ENCODE measurements at places on chromosomes 1 and 21. TPM values are rescaled to one million over a fixed set of nuclear protein-coding genes. Genes with fewer than 3 reads are reported as not detected.

DNA sequence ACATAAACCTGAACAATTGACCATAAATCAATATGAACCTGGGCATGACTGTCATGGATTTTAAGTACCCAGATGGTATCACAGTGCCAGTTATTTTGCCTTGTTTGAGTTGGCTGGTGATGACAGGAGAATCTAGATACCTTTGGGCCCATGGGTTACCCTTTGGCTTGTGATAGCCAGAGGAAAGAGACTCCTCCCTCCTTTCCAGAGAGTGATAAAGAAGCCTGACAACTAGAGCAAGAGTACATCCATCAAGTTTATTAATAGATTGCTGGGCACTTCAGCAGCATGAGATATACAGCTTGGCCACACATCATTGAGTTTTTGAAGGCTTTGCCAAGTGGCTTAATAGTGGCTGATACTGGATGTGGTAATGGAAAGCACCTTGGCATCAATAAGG, 6.6 kb upstream of the FMO3 start:
- no peaks in the 10 kb centered on the region for H3K36me3 ChIP-seq
- no peak for DNase-seq
- peaks cover 24% of the 10 kb centered on the region for H3K4me1 ChIP-seq
- H3K27me3 ChIP-seq, result no peaks in the 10 kb centered on the region
- H3K27ac ChIP-seq, result no peak overlapping the region

- no peak overlapping the region for H3K27ac ChIP-seq
- DNase-seq, result no peak
- no peaks in the 10 kb centered on the region for H3K36me3 ChIP-seq
- no peak overlapping the region for H3K4me3 ChIP-seq
Observed at GRCh38 chr1:208628022-208628914, 384.1 kb upstream of the PLXNA2 start.

DNA sequence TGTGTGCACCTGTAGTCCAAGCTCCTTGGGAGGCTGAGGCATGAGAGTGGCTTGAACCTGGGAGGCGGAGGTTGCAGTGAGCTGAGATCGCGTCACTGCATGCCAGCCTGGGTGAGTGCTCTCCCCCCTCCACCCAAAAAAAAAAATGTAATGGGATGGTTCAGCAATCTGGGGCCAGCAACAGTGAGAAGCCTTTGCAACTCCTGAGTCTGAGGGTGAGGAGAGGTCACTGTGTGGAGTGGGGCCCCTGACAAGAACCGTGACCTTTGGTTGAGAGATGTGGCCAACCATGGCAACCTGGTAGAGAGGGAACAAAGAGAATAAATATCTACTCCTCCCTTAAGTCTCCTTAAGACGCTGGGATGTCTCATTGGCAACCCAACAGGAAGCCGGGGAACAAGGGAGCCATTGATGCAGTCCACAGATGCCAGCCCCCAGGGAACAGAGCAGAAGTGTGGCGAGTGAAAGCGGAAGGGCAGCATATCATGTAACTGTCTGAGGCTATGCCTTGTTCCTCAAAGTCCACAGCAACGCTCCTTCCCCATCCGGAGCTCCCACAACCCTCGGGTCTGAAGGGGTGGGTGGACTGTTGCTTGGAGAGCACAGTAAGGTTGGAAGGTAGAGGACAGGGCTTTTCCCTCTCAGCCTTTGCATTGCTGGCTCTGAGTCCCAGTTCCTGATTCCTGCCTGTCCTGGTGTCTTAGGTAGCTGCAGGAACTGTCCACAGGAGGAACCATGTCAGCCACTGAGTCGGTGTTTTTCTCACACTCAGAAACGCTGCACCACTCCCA, 8.3 kb downstream of the TRNP1 start:
- no peaks in the 10 kb centered on the region for H3K36me3 ChIP-seq
- H3K4me1 ChIP-seq, result peaks cover 45% of the 10 kb centered on the region
- no peak for DNase-seq
- no peak overlapping the region for H3K27ac ChIP-seq
- H3K27me3 ChIP-seq, result no peaks in the 10 kb centered on the region

DNA sequence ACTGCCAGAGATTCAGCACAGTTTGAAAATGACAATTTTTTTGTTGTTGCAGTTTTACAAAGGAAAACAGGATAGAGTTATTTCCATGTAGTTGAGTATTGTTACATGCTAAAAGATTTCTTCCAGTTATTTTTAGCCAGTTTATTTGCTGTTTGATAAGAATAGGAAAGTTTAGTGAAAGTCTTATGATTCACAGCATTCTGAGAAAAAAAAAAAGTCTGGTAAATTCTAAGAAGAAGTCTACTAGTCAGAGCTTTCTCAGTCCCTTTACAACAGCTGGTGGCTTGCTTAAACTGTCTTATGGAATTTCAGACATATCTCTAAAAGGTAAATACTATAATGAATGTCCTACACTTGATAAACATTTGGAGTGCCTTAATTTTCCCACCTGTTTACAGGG, 341.7 kb downstream of the DSCAM start:
- DNase-seq, result no peak
- H3K27me3 ChIP-seq, result no peaks in the 10 kb centered on the region
- no peaks in the 10 kb centered on the region for H3K4me1 ChIP-seq
- H3K27ac ChIP-seq, result no peak overlapping the region

- no peak for DNase-seq
- no peaks in the 10 kb centered on the region for H3K4me1 ChIP-seq
- H3K27me3 ChIP-seq, result no peaks in the 10 kb centered on the region
- peak overlapping the region; percentile 13 for H3K27ac ChIP-seq
- H3K4me3 ChIP-seq, result no peak overlapping the region
Observed at GRCh38 chr21:29342363-29342957, 43.7 kb downstream of the BACH1 start.

DNA sequence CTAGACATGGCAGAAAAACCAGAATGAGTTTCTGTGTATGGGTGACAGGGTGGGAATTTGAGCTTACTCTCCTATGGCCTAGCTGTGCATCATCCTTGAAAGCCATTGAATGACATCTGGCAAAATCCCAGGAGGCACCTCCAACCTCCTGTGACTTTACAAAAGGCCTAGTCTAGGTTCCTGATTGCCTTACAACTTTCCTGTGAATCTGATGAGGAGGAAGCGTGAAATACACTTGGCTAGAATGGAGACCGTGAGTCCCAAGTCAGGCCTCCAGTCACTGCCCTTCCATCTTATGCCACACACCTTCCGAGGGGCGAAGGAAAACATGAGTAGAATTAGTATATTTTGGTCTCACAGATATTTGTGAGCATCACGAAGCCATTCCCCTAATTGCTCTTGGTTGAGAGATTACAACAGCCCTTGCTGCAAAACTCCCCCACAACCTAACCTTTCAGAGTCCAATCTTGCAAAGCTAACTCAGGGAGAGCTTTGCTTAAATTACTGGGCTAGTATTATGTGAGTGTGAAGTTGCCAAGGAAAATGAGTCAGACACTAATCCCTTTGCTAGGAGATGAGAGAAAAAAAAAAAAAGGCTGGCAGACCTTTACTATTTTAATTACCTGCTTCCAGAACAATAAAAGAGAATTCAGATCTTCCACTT, 36.3 kb upstream of the PAXBP1 start:
- no peaks in the 10 kb centered on the region for H3K36me3 ChIP-seq
- H3K4me1 ChIP-seq, result no peaks in the 10 kb centered on the region
- H3K4me3 ChIP-seq, result no peak overlapping the region
- DNase-seq, result no peak

DNA sequence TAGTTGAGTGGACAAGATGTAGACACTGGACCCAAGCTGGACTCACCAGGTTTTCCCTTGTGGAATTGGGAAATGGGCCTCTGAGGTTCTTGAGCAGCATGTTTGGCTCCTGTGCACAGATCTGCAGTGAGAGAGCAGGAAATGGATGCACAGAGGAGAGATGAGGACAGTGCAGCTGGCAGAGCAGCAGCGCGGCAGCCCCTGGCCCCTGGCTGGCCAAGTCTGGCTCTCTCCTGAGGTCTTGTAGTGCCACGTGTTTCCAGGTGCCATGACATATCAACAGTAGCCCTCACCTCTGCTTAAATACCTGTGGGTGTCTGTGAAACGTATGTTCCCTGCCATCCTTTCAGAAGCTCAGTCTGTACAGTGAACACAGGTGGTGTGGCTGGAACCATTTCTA, 19.2 kb upstream of the BCL10 start:
- no peak for DNase-seq
- H3K4me1 ChIP-seq, result peaks cover 26% of the 10 kb centered on the region
- H3K27ac ChIP-seq, result no peak overlapping the region
- H3K27me3 ChIP-seq, result no peaks in the 10 kb centered on the region

- DNase-seq, result no peak
- H3K27me3 ChIP-seq, result no peaks in the 10 kb centered on the region
- no peaks in the 10 kb centered on the region for H3K36me3 ChIP-seq
- H3K4me3 ChIP-seq, result no peak overlapping the region
- no peak overlapping the region for H3K27ac ChIP-seq
Observed at GRCh38 chr1:43339584-43340232, 2.1 kb downstream of the MPL start.

DNA sequence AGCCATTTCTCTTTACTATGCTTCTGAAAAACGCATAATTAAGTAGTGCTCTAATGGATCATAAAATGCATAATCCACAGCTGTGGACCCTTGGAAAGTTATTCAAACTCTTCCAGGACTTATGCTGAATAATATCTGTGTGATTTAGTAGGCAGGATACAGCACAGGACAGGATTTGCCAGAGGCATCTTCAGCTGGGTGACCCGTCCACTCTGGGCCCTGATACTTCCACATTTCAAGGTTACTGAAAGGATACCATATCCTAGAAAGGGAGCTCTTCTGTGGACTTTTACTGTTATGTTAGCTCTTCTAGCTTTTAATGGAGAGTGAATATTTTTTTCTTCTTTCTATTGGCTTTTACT, 49.6 kb downstream of the MAP10 start:
- no peaks in the 10 kb centered on the region for H3K27me3 ChIP-seq
- H3K4me1 ChIP-seq, result no peaks in the 10 kb centered on the region
- H3K27ac ChIP-seq, result no peak overlapping the region
- no peaks in the 10 kb centered on the region for H3K36me3 ChIP-seq
- DNase-seq, result no peak

GRCh38 chr1:10074059-10074851, 41.5 kb downstream of the UBE4B start:
- no peak for DNase-seq
- no peaks in the 10 kb centered on the region for H3K27me3 ChIP-seq
- no peak overlapping the region for H3K4me3 ChIP-seq
- no peak overlapping the region for H3K27ac ChIP-seq
- H3K4me1 ChIP-seq, result no peaks in the 10 kb centered on the region

DNA sequence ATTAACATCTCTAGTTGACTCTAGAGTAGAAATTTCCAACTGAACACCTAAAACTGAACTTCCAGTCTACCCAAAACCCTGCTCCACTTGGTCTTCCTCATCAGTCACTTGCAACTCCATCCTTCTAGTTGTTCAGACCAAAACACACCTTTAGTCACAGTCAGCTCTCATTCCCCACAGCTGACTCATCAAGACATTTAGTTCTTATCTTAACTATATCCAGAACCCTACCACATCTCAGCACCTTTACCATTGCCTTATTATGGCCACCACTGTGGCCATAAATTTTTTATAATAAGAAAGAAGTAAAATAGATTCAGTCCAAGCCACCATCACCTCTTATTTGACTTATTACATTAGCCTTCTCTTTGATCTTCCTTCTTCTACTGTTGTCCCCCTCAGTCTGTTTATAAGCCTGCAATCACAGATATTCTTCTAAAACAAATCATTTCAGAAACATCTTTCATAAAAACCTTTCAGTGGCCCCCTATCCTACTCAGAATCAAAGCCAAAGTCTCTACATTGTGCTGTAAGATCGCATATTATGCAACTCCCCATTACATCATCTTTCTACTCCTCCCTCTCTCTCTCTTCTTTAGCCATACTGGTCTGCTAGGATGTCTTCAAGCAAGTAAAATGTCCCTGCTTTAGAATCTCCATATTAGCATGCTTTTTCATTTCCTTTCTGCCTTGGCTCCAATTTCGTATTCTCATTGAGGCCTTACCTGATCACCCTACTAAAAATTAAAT, 275.9 kb downstream of the LRRC40 start:
- H3K27ac ChIP-seq, result no peak overlapping the region
- no peak for DNase-seq
- no peak overlapping the region for H3K4me3 ChIP-seq
- H3K27me3 ChIP-seq, result no peaks in the 10 kb centered on the region

AMPD1 gene
- total RNA-seq, result not detected

KCNA3 gene
- 0.78 TPM for total RNA-seq

Measured in thyroid gland (tissue), 4 donors.